IMR-90 (cell line): ENCODE measurements at places on chromosomes 7 and 10. TPM values are rescaled to one million over a fixed set of nuclear protein-coding genes. Genes with fewer than 3 reads are reported as not detected.

DNA sequence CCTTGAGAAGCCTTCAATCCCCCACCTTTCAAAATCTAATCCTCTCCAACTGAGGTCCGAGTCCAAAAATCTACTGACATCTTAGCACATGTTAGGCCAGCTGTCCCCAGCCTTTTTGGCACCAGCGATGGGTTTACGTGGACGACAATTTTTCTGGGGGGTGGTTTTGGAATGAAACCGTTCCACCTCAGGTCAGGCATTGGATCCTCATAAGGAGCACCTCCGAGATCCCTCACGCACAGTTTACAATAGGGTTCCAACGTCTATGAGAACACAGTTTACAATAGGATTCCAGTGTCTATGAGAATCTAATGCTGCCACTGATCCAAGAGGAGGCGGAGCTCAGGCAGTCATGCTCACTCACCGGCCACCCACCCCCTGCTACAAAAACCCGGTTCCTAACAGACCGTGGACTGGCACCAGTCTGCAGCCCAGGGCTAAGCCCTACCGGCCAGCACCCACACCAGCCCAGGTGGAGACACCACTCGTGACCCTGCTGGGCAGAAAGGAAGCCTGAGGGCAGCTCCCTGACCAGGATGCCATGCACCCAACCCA is 107.6 kb downstream of the DIP2C start:
- peak; percentile 74 for DNase-seq

- peak; percentile 70 for DNase-seq
Observed at GRCh38 chr7:99762680-99763327, 21.2 kb downstream of the CYP3A4 start.

GPR37 gene
- total RNA-seq, result 9.2 and 9.3 TPM in 2 replicates

MINDY4 gene
- 3.6 TPM in 2 replicates for total RNA-seq

EN2 gene
- total RNA-seq, result not detected in 2 replicates

C1QL3 gene
- total RNA-seq, result not detected in 2 replicates

HABP2 gene
- not detected in 2 replicates for total RNA-seq
